A549 (cell line): ENCODE measurements at places on chromosomes 7 and 10.

GRCh38 chr7:37117292-37117691, 331.4 kb downstream of the ELMO1 start:
- no peak for DNase-seq

DNA sequence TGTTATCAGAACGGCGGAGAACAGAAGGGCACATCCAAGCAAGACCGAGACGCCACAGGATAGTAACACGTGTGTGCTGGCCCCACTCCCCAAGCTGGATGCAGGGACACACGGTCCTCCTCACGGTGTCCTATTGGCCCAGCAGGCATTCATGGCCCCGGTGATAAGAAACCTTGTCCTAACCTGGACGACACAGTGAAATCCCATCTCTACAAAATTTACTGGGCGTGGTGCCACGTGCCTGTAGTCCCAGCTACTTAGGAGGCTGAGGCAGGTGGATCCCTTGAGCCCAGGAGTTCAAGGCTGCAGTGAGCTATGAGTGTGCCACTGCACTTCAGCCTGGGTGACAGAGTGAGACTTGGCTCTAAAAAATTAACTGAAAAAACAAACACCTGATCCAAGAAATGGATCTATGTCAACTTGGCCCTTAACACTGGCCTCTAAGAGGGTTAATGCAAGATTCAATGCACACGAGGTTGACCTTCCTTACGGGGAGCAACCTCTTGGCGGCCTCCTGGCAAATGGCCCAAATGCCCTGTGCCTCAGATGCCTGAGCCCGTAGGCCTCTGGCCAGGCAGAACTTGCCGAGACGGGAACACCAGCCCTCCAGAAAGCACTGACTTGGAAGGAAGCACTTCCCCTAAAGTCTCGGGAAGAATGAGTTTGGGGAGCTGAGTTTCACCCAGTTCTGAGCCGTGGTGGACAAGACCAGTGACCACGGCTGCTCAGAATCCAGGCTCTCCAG, 72.3 kb downstream of the ZRANB1 start:
- no peak for DNase-seq

GRCh38 chr10:52353960-52354394, 39.9 kb downstream of the DKK1 start:
- no peak for DNase-seq

DNA sequence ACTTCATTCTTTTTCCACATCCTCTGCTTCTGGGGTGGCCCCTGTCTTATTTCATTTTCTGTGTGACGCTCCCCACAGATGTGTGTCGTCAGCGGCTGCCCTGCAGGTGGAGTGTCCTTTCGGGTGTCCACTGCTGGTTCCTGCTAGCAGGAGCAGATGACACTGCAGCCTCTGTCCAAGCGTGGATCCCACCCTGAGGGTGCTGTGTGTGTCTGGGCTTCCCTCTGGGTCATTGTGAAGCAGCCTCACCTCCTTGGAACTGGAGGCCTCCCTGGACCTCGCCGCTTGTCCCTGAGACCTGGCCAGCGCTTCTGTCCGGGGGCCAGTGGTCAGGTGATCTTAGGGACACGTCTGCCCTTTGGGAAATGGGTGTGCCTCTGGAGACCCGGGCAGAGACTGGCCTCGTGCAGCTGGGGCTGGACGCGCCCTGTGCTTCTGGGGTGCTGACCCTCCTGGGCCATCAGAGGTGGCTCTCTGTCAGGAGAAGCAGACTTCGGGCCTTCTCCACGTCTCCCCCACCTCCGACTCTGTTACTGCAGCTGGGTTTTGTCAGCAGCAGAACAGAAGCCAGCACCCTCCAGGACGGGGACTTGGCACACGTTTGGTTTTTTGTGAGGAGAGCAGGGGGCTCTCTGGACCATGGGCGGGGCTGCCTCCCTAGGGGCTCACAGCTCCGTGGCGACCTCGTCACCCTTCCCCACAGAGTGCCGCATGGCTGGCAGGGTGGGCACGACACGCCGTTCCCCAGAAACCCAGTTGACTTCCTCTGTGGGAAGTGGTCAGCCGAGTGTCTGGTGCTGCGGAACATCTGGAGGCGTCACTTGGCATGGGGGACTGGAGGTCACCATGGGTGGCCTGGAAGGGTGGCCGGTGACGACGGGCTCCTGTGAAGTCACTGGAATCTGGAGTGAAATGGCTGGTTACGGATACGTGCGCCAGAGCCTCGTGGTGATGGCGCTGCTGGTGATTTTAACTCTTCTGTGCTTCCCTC, 48.4 kb downstream of the INPP5A start:
- no peak for DNase-seq

DNA sequence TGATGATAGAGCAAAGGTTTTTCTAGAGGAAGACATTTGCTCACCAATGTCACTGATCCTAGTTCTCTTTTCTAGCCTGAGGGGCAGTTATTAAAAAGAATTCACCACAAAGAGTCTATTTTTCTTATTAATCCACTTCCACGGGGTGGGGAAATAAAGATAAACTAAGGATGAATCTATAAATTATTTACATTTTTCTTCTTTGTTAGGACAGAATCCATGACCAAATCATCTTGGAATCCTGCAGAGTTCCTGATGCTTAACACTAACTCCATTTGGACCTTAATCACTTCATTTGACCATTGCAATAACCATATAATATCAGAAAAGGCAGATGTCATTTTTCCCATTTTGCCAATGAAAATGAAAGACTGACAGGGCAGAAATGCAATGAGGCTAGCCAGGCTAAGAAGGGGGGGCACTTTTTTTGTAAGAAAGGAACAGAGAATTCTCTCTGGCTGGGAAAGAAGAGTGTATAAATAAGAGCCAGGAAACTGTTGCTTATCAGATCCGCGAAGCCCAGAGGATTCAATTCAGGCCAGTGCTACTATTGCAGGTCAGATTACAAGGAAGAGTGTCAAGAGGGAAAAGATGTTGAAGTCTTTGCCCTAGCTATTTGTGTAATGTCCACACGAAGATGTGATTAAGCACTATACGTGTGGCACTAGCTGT, 433.2 kb downstream of the TNS3 start:
- DNase-seq, result no peak
